Epithelial cell of proximal tubule (primary cell): ENCODE measurements at places on chromosomes 3 and 15.

GRCh38 chr3:12303534-12303933 lies 14.7 kb downstream of the PPARG start:
- DNase-seq, result peak; percentile 64

- DNase-seq, result no peak
Measured at GRCh38 chr3:106842151-106842550, 535.1 kb upstream of the CCDC54 start.

- no peak for DNase-seq
Measured at GRCh38 chr3:65819896-65820295, 218.8 kb downstream of the MAGI1 start.

- no peak for DNase-seq
Measured at GRCh38 chr15:39130556-39131379, 450.1 kb upstream of the THBS1 start.

DNA sequence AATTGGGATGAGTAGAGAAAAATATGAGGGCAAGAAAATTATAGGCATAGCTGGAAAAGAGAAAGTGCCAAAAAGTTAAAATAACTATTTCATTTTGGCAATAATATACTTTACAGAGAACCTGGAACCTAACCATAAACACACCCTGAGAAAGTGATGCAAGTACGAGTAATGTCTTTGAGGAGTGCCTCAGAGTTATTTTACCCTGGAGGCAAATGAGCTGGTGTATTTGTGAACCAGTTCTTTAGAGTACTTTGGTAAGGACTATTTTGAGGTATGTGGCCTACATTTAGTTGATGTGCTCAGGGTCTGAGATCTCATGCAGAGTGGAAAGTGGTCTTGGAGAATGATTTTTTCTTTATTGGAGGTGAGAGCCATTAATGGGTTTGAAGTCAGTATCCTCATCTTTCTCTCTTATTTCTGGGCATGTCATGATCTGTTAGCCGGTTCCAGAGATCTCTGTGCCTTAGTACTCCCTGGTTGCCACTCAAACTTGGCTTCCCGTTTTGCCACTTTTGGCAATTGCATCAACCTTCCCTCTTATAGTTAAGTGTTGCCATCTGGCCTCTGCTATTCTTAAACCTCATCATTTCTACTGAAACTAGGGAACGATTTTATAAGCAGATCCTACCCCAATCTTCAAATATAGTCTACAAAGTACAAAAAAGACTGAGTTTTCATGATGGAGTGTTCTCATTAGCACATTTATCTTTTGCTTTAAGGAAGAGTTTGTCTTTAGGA lies 145.7 kb downstream of the EPHA6 start:
- DNase-seq, result no peak

- DNase-seq, result no peak
Measured at GRCh38 chr15:42471002-42471401, 19.9 kb downstream of the ZNF106 start.

- no peak for DNase-seq
Measured at GRCh38 chr3:119206611-119207511, 33.5 kb downstream of the UPK1B start.

- DNase-seq, result no peak
Measured at GRCh38 chr3:45746165-45746776, 50.1 kb downstream of the SLC6A20 start.

GRCh38 chr3:195194559-195195206 lies 76.3 kb downstream of the XXYLT1 start:
- no peak for DNase-seq

- DNase-seq, result no peak
Measured at GRCh38 chr3:57559526-57559925, 3.5 kb downstream of the PDE12 start.

- no peak for DNase-seq
Measured at GRCh38 chr15:60762638-60763037, 283.7 kb upstream of the ICE2 start.

- DNase-seq, result no peak
Measured at GRCh38 chr15:58546066-58546591, 114.3 kb downstream of the LIPC start.

DNA sequence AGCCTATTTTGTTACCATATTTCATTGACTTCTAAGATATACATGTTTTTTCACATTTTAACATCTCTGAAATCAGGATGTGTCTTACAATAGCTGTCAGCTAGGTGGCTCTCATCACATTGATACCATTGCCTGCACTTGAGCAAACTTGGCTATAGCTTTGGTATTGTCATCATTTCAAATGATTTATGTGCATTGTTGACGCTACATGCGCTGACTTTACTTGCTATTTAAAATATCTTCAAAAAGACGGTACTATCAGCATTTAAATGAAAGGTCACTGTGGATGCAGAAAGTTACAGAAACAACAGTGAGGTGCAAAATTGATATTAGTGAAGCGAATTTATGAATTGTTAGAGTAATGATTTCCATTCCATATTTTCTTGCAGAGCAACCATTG lies 54.0 kb upstream of the ABHD2 start:
- no peak for DNase-seq

DNA sequence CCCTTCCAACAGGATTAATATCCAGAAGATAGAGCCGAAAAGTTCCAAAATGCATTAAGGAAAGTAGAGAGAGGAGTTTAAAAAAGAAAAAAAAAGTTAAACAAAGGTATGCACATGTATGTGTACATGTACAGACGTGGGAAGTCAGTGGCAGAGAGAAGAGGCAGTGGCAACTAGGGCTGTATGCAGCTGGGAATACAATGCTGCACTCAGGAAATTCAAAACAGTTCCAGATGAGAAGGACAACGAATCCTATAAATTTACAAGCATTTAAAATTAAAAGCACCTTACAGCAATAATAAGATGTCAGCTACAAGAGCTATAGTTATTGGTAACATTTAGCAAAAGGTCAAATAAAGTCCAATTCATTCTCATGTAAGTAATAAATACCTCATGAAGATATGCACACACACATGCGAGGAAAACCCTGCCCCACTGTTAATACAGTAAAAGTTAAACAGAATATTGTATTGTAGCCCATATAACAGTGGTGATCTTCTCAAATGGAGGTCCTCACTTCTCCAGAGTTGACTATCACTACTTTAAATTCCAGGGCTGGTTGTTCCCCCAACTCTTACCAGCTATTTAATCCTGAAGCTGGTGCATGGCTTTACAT lies 18.2 kb downstream of the MRPL3 start:
- no peak for DNase-seq

DNA sequence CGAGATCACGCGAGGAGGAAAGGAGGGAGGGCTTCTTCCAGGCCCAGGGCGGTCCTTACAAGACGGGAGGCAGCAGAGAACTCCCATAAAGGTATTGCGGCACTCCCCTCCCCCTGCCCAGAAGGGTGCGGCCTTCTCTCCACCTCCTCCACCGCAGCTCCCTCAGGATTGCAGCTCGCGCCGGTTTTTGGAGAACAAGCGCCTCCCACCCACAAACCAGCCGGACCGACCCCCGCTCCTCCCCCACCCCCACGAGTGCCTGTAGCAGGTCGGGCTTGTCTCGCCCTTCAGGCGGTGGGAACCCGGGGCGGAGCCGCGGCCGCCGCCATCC lies 1.1 kb upstream of the SETD5 start:
- DNase-seq, result peak; percentile 61

DNA sequence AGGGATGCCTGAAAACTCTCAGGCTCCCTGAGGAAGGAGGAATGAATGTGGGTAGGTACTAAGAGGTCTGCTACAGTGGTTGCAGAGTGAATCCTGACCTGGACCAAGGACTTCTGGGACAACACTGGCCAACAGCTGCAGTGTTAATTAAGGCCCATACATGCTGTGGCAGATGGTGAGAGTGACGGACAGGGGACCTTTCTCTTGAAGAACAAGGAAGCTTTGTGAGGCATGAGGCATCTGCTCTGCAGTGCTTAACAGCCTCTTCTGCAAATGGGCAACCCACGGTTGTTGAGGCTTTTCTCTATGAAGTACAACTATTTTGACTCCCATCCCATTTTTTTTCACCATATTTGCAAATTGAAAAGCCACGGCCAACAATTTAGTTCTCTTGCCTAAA lies 26.6 kb upstream of the ACAN start:
- DNase-seq, result no peak

GRCh38 chr3:175729466-175729865 lies 870.3 kb downstream of the NAALADL2 start:
- no peak for DNase-seq

- no peak for DNase-seq
Measured at GRCh38 chr3:194124193-194124592, 11.8 kb upstream of the HES1 start.

- no peak for DNase-seq
Measured at GRCh38 chr3:127536830-127537812, 53.4 kb downstream of the TPRA1 start.

- no peak for DNase-seq
Measured at GRCh38 chr3:184192889-184193288, 6.9 kb downstream of the ABCF3 start.

- DNase-seq, result no peak
Measured at GRCh38 chr3:966341-966740, 126.5 kb upstream of the CNTN6 start.

- DNase-seq, result no peak
Measured at GRCh38 chr15:31193291-31193690, 91.8 kb upstream of the TRPM1 start.

DNA sequence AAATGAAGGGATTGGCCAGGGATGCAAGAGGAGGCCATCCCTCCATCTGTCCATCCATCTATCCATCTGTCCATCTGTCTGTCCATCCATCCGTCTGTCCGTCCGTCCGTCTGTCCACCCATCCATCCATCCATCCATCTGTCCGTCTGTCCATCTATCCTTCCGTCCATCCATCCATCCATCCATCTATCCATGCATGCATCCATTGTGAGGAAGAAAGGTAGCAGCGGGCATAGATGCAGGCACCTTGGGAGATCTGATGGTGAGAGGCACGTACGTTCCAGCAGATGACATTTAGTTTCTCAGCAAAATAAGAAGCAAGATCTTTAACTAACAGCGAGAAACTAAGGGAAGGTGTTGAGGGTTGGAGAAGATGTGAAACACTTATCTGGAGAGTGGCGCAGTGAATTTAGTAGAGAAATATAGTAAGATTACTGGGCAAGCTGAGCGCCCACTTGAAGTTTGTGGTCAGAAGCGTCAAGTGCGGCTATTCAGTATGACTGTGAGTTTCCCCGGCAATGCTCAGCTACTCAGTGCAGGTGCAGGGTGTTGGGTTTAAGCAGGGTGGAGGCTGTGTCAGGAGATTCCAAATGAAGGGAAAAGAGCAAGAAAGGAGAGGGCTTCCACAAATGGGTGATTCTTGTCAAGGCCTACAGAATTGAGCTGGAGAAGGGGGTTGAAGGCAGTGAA lies 22.4 kb upstream of the SRP14 start:
- no peak for DNase-seq

DNA sequence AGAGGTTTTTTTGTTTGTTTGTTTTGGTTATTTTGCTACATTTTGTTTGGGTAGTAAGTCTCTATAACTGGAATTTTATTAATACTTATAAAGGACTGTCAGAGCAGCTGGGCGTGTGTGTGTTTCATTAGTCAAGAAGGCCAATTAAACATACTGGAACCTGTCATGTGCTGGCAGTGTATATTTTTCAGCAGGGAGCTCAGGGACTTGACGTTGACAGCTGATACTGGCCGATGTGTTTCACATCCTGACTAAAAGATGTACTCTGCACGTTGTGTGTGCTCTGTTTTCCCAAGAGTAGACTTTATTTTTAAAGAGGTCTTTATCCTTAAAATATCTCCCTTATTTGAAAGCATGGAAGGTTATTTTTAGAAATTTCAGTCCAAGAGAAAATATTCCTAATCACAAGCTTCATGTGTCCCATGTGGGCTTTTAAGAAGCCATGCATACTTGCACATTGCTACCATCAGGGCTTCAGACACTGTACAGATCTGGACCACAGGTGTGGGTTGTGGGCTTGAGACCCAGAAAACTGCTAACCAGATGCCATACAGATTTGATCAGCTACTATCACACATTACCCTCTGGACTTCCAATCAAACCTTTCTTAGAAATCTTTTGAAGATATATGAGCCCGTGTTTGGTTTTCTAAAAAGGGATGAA lies 135.9 kb downstream of the FEZF2 start:
- no peak for DNase-seq

- DNase-seq, result no peak
Measured at GRCh38 chr15:75034615-75035014, 11.2 kb downstream of the PPCDC start.
